Stimulated activated CD4-positive, alpha-beta T cell treated with anti-CD3 and anti-CD28 coated beads, TNF-alpha, amount 100 ng/mL, for 48 hours (primary cell): ENCODE measurements at places on chromosomes 4 and X.

DNA sequence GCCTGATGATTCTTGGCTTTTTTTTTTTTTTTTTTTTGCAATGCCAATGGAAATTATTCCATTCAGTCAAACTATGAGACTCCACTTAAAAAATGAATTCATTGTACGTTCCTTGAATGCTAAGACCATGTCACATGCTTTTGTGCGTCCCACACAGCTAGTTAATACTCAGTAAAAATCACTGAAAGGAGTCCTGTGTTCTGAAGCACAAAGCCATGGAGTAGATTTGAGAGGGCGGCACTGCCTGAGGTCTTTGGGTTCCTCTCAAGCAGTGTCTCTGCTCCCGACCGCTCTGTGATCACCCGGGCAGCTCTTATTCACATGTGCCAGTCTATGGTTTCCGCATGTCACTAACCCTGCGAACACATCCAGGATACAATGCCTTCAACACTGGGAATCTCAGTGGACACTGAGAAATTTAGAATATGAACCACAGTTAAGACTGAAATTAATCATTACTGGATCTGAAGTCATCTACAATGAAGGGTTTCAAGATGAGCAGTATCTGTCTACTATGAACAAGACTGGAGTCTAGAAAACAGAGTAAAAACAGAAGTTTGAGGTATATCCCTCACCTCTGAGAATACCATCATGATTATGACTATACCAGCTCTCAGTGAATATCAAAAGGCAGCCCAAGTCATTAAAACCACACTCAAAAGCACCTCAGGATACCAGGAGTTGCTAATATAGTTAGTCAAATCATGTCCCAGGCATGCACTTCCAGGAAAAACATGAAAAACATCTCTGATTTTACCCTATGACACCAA, 193.0 kb downstream of the MGST2 start:
- DNase-seq = no peak

- no peak for DNase-seq
Observed at GRCh38 chr4:13633671-13634070, 6.1 kb upstream of the BOD1L1 start.

DNA sequence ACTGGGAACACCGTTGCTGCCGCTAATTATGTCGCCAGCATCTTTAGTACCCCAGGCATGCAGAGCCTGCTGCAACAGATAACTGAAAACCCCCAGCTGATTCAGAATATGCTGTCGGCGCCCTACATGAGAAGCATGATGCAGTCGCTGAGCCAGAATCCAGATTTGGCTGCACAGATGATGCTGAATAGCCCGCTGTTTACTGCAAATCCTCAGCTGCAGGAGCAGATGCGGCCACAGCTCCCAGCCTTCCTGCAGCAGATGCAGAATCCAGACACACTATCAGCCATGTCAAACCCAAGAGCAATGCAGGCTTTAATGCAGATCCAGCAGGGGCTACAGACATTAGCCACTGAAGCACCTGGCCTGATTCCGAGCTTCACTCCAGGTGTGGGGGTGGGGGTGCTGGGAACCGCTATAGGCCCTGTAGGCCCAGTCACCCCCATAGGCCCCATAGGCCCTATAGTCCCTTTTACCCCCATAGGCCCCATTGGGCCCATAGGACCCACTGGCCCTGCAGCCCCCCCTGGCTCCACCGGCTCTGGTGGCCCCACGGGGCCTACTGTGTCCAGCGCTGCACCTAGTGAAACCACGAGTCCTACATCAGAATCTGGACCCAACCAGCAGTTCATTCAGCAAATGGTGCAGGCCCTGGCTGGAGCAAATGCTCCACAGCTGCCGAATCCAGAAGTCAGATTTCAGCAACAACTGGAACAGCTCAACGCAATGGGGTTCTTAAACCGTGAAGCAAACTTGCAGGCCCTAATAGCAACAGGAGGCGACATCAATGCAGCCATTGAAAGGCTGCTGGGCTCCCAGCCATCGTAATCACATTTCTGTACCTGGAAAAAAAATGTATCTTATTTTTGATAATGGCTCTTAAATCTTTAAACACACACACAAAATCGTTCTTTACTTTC, 1.8 kb downstream of the UBQLN2 start:
- no peak for DNase-seq

DNA sequence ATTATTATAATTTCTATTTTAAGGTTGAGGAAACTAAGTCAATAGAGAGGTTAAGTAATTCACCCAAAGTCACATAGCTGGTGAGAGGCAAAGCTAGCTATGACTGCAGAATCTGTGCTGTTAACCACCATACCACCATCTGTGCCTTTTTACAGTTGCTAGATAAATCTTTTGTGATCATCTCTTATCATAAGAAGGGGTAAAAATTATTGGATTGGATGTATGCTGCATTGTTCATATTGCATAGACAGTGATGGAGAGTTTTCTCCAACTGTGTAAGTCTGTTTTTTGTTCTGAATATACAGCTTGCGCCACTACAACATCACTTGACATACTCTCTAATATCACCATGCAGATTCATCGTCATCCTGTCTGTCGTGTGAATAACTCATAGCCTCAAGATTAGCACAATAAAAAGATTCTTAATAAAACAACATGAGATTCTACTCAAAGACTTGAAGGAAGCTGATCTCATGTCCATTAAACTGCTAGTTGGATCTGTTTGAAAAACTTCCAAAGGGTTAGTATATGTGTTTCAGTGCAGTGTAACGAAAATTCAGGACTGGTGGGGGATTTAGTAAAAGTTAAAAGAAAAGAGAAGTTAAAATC, 495.9 kb downstream of the SPRY1 start:
- DNase-seq = no peak

DNA sequence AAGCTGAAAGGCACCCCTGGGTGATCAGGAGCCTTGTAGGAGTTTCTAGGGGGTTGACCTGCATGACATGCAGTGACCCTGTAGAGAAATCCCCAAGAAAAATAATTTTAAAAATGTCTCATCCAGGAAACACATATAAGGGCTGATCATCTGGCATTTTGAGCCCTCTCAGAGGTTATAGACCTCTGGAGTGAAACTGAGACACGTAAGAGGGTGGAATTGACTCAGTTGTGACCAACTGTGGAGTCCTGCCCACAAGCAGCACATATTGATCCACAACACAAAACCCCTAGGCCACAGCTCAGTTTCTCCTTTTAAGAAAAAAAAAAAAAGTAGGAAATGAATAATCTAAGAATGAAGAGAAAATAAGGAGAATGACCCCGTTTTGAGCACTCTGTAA, 32.5 kb upstream of the MTMR8 start:
- DNase-seq = no peak

DNA sequence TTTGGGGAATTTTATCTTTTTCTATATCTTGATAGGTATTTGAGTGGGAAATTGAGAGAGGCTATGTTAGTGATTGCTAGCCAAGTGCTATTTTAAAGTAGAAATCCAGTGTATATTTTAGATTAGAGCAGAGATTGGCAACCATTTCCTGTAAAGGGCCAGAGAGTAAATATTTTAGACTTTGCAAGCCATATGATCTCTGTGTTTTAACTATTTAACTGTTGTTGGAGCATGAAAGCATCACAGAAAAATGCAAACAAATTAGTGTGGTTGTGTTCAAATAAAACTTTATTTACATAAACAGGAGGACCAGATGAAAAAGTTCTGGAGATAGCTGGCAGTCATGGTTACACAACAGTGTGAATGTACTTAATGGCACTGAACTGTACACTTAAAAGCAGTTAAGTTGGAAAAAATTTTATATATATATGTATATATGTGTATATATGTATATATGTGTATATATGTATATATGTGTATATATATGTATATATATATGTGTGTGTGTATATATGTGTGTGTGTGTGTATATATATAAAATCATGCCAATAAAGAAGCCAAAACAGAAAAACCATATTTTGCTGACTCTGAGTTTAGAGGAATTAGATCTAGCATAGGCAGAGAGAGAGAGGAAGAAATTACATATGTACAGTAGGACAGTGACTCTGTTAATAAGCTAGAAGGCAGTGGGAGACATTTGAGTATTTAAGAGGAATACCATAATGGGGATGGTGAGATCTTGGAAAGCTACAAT, 83.4 kb downstream of the TMEM164 start:
- DNase-seq = no peak

DNA sequence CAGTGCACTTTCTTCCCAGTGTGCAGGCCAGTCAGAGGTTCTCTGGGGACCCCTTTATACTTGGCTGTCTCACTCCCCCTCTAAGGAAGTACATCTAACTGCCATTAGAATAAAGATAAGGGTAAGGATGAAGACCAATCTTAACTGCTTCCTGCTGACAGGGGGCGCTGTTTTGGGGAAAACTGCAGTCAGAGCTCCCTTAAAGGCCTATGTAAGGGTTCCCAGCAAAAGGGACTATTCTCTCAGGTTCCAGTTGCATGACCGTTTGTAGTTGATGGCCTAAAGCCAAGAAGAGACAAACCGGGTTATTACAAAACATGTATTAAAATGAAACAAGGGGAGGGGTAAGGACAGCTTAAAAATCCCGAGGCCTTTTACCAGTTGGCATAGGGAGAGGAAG, 115.6 kb upstream of the SPIN4 start:
- DNase-seq = no peak

DNA sequence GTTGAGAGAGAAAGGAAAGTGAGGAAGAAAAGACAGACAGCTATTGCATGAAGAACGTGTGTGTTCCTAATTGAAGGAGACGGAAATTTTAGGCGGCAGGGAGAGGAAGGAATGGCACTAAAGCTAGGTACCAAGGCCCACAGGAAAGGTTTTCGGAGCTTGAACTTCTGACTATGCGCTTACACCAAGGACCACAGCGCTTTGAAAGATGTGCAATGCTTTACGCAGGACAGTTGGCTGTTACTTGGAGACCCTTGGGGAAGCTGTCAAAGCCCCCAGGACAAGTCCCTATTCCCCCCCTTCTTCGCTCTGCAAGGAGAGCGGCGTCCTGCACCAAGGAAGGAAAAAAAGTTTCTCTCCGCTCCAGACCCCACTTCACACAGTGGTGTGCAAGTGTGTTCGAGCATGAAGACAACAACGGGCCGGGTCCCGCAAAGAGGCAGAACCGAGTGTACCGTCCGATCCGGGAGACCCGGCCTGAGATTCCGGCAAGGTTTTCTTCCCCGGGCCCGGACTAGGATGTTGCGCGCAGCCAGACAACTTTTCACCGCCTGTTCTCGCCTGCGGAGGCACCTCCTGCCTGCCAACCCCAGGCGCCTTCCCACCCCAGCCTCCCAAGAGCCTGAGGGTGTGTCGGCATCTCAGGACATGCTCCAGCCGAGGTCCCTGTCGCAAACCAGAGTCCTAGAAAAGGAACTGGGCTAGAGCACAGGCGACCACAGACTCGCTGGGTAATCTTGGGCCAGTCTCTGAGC, 896 bp downstream of the KDR start:
- no peak for DNase-seq

DNA sequence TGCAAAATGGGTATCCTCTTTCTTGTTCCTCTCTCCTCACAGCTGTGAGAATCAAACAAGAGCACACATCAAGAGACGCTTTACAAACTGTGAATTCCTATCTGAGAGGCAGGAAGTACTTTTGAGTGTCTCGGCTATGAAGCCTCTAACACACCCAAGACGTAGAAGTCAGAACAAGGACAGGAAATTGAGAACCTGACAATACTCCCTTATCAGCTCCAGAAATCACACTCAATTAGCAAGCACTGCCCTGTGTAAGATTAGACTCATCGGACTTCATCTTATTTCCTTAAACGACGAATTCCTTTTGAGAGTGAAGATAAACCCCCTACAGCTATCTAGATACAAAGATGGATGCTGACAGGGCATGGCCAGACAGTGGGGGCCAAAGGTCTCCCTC, 50.7 kb upstream of the CRMP1 start:
- DNase-seq = no peak

DNA sequence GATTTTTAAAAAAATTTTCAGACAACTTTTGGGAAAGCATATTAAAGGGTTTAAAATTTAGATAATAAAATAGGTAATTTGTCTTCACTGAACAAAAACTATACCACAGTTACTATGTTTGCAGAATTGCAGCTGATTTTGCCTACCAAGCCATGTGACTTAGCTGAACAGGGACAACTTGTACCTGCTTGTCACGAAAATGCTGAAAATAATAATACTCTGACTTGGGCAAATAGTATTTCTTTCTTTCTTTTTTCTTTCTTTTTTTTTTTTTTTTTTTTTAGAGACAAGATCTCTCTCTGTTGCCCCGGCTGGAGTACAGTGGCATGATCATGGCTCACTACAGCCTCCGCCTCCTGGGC, 225.2 kb upstream of the PPP1R2C start:
- DNase-seq = no peak

- no peak for DNase-seq
Observed at GRCh38 chrX:39451046-39451445, 646.7 kb downstream of the BCOR start.

GRCh38 chr4:26884486-26884988, 23.9 kb downstream of the STIM2 start:
- DNase-seq = no peak

DNA sequence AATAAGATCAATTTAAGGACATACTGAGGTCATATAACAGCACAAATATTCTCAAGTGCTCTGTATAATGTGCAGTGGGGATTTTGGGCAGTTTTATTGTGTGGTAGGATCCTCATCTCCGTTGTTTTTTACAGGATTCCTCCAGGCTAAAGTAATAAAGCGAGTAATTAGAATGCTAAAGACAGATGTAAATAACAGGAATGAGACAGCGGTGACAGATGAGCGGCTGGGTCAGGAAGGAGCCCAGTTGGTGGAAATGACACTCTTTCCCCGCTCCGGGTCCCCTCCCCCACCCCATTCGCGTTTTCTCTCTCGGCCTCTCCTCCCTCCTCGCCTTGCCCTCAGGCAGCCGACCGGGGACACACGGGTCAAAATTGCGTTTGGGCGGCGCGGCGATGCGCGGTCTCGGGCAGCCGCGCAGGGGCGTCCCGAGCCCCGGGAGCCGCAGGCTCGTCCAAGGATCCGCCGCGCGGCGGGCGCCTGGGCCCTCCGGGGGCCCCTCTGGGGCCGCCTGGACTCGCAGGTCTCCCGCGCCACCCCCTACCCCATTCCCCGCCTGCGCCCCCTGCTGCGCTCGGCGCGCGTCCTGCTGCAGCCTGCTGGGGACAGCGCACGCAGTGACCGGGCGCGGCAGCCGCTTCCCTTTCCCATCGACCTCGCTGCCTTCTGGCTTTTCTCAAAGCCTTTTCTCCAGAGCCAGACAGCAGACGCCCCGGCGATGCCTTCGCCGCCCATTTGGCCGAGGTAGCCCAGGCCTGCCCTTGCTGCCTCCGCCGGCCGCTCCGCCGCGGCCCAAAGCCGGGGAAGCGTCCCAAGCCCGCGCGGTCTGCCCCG, 16.2 kb downstream of the POU4F2 start:
- DNase-seq = no peak

- no peak for DNase-seq
Observed at GRCh38 chr4:82380344-82380743, 6.6 kb upstream of the HNRNPD start.

DNA sequence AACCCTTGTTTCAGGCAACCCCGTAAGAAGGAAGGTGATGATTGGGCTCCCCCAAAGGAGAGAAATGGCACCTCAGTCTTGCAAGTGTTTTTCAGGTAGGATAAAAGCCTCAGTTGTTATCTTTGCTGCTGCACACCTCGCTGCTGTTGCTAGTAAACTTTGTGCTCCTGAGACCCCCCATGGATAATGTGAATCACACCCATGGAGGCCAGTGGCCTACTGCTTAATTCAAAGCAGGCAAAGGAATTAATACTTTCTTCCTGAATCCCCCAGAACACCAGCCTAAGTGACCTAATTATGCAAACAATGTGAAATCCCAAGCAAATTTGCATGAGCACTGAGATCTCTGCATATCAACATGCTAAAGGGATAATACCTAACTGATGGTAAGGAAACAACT, 337.5 kb downstream of the GRIA2 start:
- DNase-seq = no peak
